MG63 (cell line): ENCODE measurements at places on chromosomes 4 and X. TPM values are rescaled to one million over a fixed set of nuclear protein-coding genes. Genes with fewer than 3 reads are reported as not detected.

The CCKAR gene
- 16.8 and 28.2 TPM in 2 replicates for total RNA-seq

The DHRSX gene
- total RNA-seq: 18.6 and 30.3 TPM in 2 replicates

The NUP62CL gene
- not detected in 2 replicates for total RNA-seq

The CFAP97 gene
- total RNA-seq: 15.0 and 24.3 TPM in 2 replicates

The SYNPO2 gene
- total RNA-seq: 0.10 and 0.46 TPM in 2 replicates

The GPR78 gene
- total RNA-seq: 0.33 TPM in 1 of 2 replicates, not detected in the other

The HERC5 gene
- total RNA-seq: 3.2 and 6.1 TPM in 2 replicates

The SMARCA1 gene
- total RNA-seq: 10.7 and 11.6 TPM in 2 replicates

GRCh38 chrX:57977992-57978391 lies 67.7 kb upstream of the ZXDA start:
- DNase-seq: no peak

GRCh38 chrX:49163555-49164419 lies 1.2 kb downstream of the MAGIX start:
- DNase-seq: peak; percentile 84

- peak; percentile 3 for DNase-seq
These were observed 38.0 kb downstream of the MAGEE2 start for GRCh38 chrX:75746891-75747639.

- DNase-seq: no peak
These were observed 7.5 kb upstream of the GABRA2 start for GRCh38 chr4:46397394-46397793.

- DNase-seq: peak; percentile 2
These were observed 62.6 kb upstream of the ALB start for GRCh38 chr4:73341454-73341853.

- DNase-seq: no peak
These were observed 80.5 kb downstream of the EIF4E start for GRCh38 chr4:98848448-98848847.

DNA sequence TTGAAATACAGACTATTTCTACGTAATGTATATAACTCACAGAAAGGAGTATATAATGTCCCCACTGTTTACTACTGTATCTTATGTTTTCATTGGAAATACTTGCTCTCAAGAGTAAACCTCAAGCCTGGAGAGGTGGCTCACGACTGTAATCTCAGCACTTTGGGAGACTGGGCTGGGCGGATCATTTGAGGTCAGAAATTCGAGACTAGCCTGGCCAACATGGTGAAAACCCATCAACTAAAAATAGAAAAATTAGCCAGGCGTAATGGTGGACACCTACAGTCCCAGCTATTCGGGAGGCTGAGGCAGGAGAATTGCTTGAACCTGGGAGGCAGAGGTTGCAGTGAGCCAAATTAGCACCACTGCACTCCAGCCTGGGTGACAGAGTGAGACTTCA lies 92.8 kb downstream of the COL25A1 start:
- no peak for DNase-seq

DNA sequence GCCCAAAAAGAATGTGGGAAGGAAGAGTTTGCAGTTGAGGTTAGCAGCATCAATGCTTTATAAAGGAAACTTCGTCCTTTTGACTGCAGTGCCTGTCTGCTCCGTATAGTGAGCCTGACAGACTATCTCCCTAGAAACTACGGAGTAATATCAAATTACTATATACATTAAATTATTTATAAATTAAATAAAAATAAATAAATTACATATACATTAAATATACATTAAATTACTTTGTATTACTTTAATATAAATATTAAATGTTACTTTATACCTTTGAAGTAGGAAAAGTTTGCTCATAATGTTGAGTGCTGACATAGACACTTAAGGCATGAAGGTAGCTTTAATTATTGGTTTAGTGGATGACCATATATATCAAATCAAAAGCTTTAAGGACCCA lies 165.2 kb downstream of the IL15 start:
- no peak for DNase-seq

DNA sequence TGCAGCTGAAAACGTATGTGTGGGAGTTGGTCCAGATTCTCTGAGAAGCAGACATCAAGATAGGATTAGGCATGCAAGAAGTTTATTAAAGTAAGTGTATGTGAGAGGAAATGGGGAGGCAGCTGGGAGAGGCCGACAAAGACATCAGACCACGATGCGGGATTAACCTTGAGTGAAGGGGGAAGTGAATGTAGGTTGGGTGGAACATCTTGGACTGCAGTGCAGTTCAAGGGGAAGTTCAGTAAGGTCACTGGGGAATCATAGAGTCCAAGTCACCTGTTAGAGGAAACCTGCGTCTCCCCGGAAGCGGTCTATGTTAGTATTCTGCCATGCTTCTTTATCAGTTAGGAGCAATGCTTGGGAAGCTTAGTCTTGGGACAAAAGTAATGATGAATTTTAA lies 22.0 kb downstream of the CXCL8 start:
- no peak for DNase-seq

- DNase-seq: peak; percentile 38
These were observed 535.5 kb downstream of the MID1IP1 start for GRCh38 chrX:39336671-39337311.

GRCh38 chr4:33085709-33086108 lies 2365.5 kb downstream of the PCDH7 start:
- no peak for DNase-seq

DNA sequence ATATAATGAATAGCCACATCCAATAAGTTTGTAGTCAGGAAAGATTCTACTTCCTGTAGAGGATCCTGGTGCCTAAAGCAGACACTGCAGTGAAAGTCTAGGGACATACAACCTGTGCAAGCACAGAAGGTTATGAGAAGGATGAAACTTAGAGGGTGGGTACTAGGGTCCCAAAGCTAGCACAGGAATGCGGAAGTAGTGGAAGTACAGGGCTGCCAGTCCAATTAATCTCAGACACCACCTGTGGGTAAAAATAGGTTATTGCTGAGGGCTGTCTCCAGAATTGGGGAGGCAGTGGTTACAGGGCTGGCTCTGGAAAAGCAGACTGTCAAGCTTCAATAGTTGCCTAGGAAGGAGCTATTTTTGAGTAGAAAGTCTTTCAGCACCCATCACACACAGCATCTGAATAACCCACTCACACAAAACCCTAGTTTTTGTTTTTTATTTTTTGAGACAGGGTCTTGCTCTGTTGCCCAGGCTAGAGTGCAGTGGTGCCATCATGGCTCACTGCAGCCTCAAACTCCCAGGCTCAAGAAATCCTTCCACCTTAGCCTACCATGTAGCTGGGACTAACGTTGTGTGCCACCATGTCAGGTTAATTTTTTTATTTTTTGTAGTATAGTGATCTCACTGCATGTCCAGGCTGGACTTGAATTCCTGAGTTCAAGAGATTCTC lies 50.8 kb upstream of the ELF2 start:
- DNase-seq: no peak

DNA sequence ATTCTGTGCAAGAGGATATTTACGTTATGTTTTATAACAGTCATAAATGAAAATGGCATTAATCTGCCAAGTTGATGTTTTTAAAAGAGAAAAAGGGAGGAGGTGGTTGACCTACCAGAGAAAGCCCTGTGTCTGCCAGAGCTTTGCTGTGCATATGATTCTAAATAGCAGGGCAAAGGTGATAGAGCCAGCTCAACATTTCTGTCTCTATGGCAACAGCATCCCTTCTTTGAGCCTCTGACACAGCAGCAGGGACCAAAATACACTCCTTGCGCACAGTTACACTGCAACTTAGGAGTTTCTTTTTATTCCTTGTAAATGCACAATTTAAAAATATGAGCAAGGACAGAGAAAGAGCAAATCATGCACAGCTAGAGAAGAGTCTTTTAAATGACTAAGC lies 133.3 kb upstream of the RAI2 start:
- no peak for DNase-seq

- DNase-seq: no peak
These were observed 71.4 kb downstream of the CLDN34 start for GRCh38 chrX:10038585-10038984.

- no peak for DNase-seq
These were observed 11.6 kb downstream of the SLC25A5 start for GRCh38 chrX:119479845-119480244.

DNA sequence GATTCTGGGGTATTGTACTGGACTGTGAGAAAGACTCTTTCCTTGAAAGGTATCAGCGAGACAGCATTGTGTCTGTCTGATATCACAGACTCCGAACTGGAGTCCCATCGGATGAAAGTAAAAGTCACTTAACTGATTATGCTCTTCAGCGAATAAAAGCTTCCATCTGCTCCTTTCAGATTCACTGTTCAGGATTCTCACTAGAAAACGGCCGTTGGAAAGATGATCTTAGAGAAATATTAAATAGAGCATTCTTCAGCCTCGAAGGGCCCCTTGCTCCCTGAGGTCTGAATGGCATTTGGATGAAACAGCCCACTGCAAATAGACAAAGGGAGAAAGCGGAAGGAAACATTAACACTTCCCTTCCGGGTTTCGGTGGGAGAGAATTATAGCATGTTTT lies 416.2 kb upstream of the PRKX start:
- DNase-seq: no peak

DNA sequence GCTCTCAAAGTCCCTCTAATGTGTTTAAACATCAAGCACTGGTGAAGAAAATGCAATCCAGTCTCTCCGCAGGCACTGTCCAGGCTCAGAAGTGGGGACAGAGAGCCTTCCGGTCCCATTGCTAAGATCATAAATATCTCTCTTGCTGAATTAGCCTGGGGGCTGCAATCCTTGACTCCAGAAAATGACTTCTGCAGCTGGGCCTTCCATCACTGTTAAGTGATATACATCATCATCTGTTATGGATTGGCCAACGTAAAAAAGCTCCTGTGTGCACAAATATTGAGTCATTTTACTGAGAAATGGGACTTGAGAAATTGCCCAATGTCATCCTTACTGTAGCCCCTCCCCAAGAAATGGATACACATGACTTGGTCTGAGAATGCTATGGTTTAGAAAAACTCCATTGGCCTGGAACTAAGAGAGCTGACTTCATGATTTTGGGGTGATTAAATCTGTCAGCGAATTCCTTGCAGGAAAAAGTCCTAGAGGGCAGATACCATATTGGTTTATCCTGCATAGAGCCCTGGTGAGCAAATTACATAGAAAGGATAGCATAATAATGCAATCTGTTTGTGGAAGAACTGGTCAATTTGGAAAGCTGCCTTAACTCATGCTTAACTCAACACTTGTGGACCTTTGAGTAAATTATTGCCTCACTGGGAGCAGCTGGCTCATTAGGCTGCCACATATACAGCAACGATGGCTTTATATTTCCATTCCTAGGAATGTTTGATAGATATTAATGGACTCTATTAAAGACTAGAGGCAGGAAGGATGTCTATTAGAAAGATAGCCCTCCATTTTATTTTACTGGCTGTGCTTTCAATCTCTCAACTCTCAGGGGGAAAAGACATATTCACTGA lies 346.1 kb downstream of the GBA3 start:
- DNase-seq: no peak

DNA sequence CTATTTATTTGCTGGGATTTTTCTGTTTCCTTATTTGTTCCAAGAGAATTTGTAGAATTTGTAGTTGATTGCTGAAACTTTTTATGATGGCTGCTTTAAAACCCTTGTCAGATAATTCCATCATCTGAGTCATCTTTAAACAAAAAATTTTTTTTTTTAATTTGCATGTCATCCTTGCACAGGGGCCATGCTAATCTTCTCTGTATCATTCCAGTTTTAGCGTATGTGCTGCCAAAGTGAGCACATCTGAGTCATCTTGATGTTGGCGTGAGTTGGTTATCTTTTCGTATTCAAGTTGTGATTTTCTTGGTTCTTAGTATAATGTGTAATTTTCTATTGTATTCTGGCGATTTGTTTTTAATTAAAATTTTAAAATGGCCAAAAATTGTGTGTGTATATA lies 18.7 kb upstream of the ZNF157 start:
- DNase-seq: peak; percentile 38
